Metanephros (tissue), 2 donors: ENCODE measurements at places on chromosomes 6 and 20. TPM values are rescaled to one million over a fixed set of nuclear protein-coding genes. Genes with fewer than 3 reads are reported as not detected.

The SCGN gene
- total RNA-seq = 0.35 TPM

The HLA-DOA gene
- total RNA-seq = 11.0 TPM

The RUNX2 gene
- 3.3 TPM for total RNA-seq

The GNMT gene
- total RNA-seq = 0.76 TPM

The CNKSR3 gene
- 25.0 TPM for total RNA-seq

The SLC32A1 gene
- total RNA-seq = 1.3 TPM

The TTI1 gene
- 28.4 TPM for total RNA-seq

The MYB gene
- 4.4 TPM for total RNA-seq
